ENCODE measurements at places on chromosomes 5 and 9.
A peak's percentile ranks its signal among the peaks of the same experiment; 100 is the strongest.

GRCh38 chr5:41433552-41434181 is 76.7 kb downstream of the PLCXD3 start:
- no peak for DNase-seq

- no peak for DNase-seq
Observed at GRCh38 chr5:174527916-174528540, 196.4 kb upstream of the MSX2 start.

DNA sequence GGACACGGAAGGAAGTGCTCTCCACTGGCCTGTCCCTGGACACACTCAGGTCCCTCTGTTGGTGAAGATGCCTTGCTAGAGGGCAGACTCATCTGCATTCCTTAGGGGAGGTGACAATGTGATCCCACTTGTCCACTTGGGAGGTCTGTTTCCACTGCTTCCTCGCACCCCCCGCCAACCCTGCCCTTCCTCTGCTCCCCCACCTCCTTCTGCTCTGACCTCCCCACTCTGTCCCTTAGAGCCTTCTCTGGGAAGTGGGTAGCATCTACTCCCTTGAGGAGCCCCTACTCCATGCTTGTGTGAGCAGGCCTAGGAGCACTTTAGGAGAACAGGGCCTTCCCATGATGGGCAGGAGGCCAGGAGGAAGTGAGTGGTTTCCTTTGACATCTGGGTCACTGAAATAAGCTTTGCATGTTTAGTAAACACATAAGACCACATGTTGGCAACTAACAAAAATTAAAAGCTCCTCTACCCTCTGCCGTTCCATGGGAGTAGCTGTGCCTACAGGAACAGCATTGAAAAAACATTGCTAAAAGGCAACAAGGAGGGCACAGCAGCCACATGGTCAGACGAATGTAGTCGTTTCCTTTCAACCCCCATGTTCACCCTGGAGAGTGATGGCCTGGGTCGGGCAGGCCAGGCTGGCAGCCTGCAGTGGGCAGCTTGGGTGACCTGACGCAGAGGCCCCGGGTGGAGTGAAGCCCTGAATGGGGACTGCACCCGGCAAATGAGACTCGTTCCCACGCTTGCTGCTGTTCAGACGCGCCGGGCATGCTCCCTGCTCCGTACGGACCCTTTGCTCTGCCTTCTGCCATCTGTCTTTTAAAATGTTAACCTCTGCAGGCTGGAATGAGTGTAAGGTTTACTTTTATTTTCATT is 634.0 kb downstream of the IRX1 start:
- DNase-seq: no peak

- DNase-seq: peak; percentile 48
Observed at GRCh38 chr9:12784461-12785259, 9.8 kb downstream of the LURAP1L start.

DNA sequence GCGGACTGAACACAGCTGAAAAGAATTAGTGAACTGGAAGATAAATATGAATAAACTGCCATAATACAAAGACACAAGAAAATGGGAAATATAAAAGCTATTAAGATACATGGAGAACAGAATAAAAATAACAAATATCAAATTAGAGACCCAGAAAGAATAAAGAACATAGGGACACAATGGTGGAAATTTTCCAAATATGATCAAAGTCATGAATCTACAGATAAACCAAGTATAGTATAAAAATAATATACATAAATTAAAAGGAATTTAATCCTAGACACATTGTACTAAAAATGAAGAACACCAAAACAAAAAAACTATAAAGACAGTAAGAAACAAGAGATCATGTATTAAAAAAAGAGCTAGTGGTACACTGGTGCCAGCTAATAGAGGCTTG is 194.9 kb downstream of the MLLT3 start:
- no peak for DNase-seq

GRCh38 chr9:131700765-131701435 is 39.0 kb downstream of the RAPGEF1 start:
- no peak for DNase-seq

DNA sequence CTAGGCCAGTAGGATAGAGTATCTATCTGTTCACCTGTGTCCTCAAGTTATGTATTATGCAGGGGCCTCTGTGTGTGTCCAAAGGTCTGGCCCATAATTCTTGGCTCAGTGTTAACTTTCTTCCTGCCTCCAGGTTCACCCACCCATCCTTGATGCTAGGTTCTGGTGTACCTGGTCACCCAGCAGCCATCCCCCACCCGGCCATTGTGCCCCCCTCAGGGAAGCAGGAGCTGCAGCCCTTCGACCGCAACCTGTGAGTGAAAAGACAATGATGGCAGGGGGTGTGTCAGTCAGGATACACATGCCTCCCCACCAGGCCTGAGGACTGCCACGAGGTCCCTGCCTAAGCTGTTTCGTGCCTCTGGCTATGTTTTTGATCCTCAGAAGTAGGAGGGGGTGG is 27.6 kb downstream of the TCF7 start:
- no peak for DNase-seq

DNA sequence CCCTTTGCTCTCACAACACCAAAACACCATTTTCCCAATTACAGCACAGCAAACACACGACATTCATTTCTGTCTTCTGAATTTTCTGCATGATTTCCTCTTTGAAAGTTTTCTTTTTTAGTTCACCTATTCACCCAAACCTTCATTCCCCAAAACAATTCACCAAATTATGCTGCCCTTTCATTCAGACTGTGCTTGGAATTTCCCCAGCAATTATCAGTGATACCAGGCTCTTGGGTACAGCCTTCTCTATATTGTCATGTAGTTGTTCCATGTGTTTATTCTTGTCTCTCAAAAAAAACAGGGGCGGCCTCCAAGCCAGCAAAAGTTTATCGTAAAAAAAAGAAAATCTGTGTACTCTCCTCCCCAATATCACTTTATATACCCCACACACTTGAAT is 9.0 kb upstream of the LIX1 start:
- DNase-seq: no peak

DNA sequence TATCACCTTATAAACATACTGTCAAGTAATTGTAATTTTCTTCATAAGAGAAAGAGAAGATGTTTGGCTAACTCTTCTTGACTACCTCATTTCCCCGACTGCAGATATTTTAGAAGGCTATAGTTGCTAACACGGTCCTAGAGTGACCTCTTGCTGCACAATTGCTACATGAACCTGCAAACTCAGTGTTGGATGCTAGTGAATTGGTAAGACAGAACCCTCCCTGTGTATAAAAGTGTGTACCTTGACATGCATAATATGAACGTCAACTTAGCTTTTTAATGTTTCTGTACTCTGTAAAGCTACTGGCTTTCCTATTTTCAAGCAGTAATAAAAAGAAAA is 46.7 kb upstream of the CER1 start:
- peak; percentile 84 for DNase-seq

DNA sequence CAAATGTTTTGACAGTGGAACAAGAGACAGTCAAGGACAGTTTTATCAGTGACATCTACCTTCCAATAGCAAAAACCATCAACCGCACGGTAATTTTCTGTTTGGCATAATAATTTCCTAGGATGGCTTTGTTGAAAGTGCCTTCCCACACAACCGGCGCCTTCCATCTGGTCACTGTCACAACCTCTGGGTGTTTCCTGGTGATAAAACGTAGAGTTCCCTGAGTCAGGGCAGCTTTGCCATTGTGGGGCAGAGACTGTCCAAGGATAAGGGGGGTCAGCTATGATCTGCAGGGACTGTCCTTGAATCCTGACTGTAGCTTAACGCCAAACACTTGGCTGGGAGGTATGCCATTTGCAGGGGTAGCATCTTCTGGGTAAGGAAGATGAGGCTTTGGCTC is 47.6 kb downstream of the GGTA1 start:
- DNase-seq: no peak

Measured in dermis blood vessel endothelial cell (primary cell).